ENCODE measurements at places on chromosomes 11 and 22. TPM values are rescaled to one million over a fixed set of nuclear protein-coding genes. Genes with fewer than 3 reads are reported as not detected.
A peak's percentile ranks its signal among the peaks of the same experiment; 100 is the strongest.

DNA sequence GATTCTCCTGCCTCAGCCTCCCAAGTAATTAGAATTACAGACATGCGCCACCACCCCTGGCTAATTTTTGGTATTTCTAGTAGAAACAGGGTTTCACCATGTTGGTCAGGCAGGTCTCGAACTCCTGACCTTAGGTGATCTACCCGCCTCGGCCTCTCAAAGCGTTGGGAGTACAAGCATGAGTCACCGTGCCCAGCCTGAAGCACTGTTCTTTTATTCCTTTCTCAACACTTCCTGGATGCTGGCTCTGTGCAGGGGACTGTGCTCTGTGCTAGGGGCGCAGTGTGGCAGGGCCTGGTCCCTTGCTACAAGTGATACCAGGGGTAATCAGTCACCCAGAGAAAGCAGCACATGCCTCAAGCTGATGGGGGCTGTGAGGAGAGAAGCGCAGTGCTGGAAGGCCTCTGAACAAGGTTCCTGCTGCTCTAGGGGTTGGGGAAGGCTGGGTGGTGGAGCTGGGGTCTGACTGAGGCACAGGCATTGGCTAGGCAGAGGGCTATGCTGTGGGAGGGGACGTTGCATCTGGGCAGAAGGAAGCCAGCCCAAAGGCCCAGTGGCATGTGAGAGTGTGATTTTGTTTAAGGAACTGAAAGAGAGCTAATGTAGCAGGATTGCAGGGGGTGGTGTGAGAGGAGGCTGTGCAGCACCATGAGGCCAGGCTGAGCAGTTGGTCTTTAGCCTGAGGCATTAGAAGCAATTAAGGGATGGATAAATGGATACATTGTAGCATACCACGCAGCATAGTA is 42.5 kb downstream of the CABIN1 start:
- no peaks in the 10 kb centered on the region for H3K27me3 ChIP-seq
- peaks cover 70% of the 10 kb centered on the region for H3K36me3 ChIP-seq

DEFB131B gene
- not detected for polyA plus RNA-seq

C11orf91 gene
- polyA plus RNA-seq: not detected

ADSL gene
- 199 TPM for polyA plus RNA-seq

GRCh38 chr11:91261513-91261912 is 963.1 kb upstream of the FAT3 start:
- H3K4me3 ChIP-seq: no peak overlapping the region
- H3K4me1 ChIP-seq: no peaks in the 10 kb centered on the region
- no peak for DNase-seq
- H3K27me3 ChIP-seq: no peaks in the 10 kb centered on the region
- H3K27ac ChIP-seq: no peak overlapping the region

GRCh38 chr11:133928628-133929059 is 28.1 kb downstream of the IGSF9B start:
- peaks cover 15% of the 10 kb centered on the region for H3K36me3 ChIP-seq
- peak overlapping the region; percentile 44 for H3K27ac ChIP-seq
- peak; percentile 66 for DNase-seq
- peaks cover 28% of the 10 kb centered on the region for H3K4me1 ChIP-seq

- no peak overlapping the region for H3K27ac ChIP-seq
- no peaks in the 10 kb centered on the region for H3K36me3 ChIP-seq
- no peak overlapping the region for H3K4me3 ChIP-seq
- DNase-seq: no peak
- H3K4me1 ChIP-seq: no peaks in the 10 kb centered on the region
Measured at GRCh38 chr11:10823152-10823579, 14.4 kb upstream of the EIF4G2 start.

- H3K36me3 ChIP-seq: no peaks in the 10 kb centered on the region
- no peaks in the 10 kb centered on the region for H3K27me3 ChIP-seq
- no peaks in the 10 kb centered on the region for H3K4me1 ChIP-seq
Measured at GRCh38 chr22:33569018-33569417, 351.3 kb downstream of the LARGE1 start.

GRCh38 chr11:19714022-19714386 is 1.4 kb downstream of the NAV2 start:
- peaks cover 20% of the 10 kb centered on the region for H3K4me1 ChIP-seq
- no peak overlapping the region for H3K27ac ChIP-seq
- H3K27me3 ChIP-seq: peaks cover 23% of the 10 kb centered on the region
- peak overlapping the region; percentile 67 for H3K4me3 ChIP-seq
- DNase-seq: no peak

SOX6 gene
- polyA plus RNA-seq: not detected

- no peak for DNase-seq
- H3K36me3 ChIP-seq: no peaks in the 10 kb centered on the region
- H3K27ac ChIP-seq: no peak overlapping the region
- no peak overlapping the region for H3K4me3 ChIP-seq
- H3K27me3 ChIP-seq: no peaks in the 10 kb centered on the region
- no peaks in the 10 kb centered on the region for H3K4me1 ChIP-seq
Measured at GRCh38 chr11:71574418-71574817, 8.3 kb downstream of the KRTAP5-11 start.

AIP gene
- polyA plus RNA-seq: 152 TPM

GRCh38 chr11:24478718-24479117 is 18.1 kb upstream of the LUZP2 start:
- H3K27ac ChIP-seq: no peak overlapping the region
- H3K36me3 ChIP-seq: no peaks in the 10 kb centered on the region

GRCh38 chr11:68994894-68995285 is 14.1 kb upstream of the MRGPRD start:
- no peaks in the 10 kb centered on the region for H3K4me1 ChIP-seq
- no peak overlapping the region for H3K4me3 ChIP-seq
- no peaks in the 10 kb centered on the region for H3K36me3 ChIP-seq
- H3K27me3 ChIP-seq: no peaks in the 10 kb centered on the region
- no peak overlapping the region for H3K27ac ChIP-seq

- no peak overlapping the region for H3K4me3 ChIP-seq
- H3K27ac ChIP-seq: no peak overlapping the region
- H3K27me3 ChIP-seq: no peaks in the 10 kb centered on the region
- DNase-seq: no peak
- H3K36me3 ChIP-seq: no peaks in the 10 kb centered on the region
Measured at GRCh38 chr11:83722392-83723119, 436.4 kb upstream of the CCDC90B start.

- H3K27ac ChIP-seq: no peak overlapping the region
- no peaks in the 10 kb centered on the region for H3K4me1 ChIP-seq
- DNase-seq: no peak
- no peaks in the 10 kb centered on the region for H3K36me3 ChIP-seq
- peaks cover 12% of the 10 kb centered on the region for H3K27me3 ChIP-seq
- H3K4me3 ChIP-seq: no peak overlapping the region
Measured at GRCh38 chr11:20337526-20338154, 25.9 kb upstream of the HTATIP2 start.

- no peak overlapping the region for H3K4me3 ChIP-seq
- no peak for DNase-seq
- no peak overlapping the region for H3K27ac ChIP-seq
Measured at GRCh38 chr22:22691716-22692701, 47.6 kb downstream of the GGTLC2 start.

DNA sequence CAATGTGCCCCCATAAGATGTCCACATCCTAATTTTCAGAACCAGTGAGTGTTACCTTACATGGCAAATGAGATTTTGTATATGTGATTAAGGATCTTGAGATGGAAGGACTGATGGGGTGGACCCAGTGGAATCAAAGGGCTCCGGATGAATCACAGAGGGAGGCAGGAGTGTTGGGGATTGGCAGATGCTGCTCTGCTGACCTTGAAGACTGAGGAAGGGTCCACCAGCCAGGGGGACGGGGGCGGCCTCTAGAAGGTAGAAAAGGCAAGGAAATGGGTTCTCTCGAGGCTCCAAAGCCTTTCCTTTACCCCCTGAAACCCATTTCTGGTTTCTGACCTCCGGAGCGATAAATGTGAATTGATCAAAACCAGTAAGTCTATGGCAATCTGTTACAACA is 18.8 kb downstream of the TMEM218 start:
- peaks cover 10% of the 10 kb centered on the region for H3K36me3 ChIP-seq
- DNase-seq: no peak
- H3K27ac ChIP-seq: no peak overlapping the region
- H3K4me3 ChIP-seq: no peak overlapping the region
- no peaks in the 10 kb centered on the region for H3K27me3 ChIP-seq

GRCh38 chr11:113555071-113555619 is 79.9 kb upstream of the DRD2 start:
- H3K4me3 ChIP-seq: no peak overlapping the region
- no peaks in the 10 kb centered on the region for H3K36me3 ChIP-seq
- H3K27me3 ChIP-seq: no peaks in the 10 kb centered on the region
- H3K27ac ChIP-seq: no peak overlapping the region

GRCh38 chr22:29379258-29379657 is 9.1 kb downstream of the AP1B1 start:
- no peak overlapping the region for H3K4me3 ChIP-seq
- H3K4me1 ChIP-seq: peaks cover 12% of the 10 kb centered on the region
- no peaks in the 10 kb centered on the region for H3K27me3 ChIP-seq
- H3K27ac ChIP-seq: no peak overlapping the region
- no peak for DNase-seq
- H3K36me3 ChIP-seq: peaks cover 11% of the 10 kb centered on the region

- peaks cover 11% of the 10 kb centered on the region for H3K4me1 ChIP-seq
- no peaks in the 10 kb centered on the region for H3K36me3 ChIP-seq
- no peak overlapping the region for H3K4me3 ChIP-seq
- peak; percentile 19 for DNase-seq
Measured at GRCh38 chr11:20353829-20354434, 9.6 kb upstream of the HTATIP2 start.

GRCh38 chr22:41917903-41918791 is 3.3 kb upstream of the SHISA8 start:
- no peaks in the 10 kb centered on the region for H3K36me3 ChIP-seq
- H3K4me1 ChIP-seq: peaks cover 28% of the 10 kb centered on the region
- H3K4me3 ChIP-seq: no peak overlapping the region

RFPL2 gene
- polyA plus RNA-seq: 3.6 TPM

GRCh38 chr22:49792107-49792506 is 35.6 kb downstream of the BRD1 start:
- no peak for DNase-seq
- H3K4me1 ChIP-seq: peaks cover 43% of the 10 kb centered on the region
- peaks cover 61% of the 10 kb centered on the region for H3K36me3 ChIP-seq
- no peak overlapping the region for H3K27ac ChIP-seq

TRIM29 gene
- not detected for polyA plus RNA-seq

DNA sequence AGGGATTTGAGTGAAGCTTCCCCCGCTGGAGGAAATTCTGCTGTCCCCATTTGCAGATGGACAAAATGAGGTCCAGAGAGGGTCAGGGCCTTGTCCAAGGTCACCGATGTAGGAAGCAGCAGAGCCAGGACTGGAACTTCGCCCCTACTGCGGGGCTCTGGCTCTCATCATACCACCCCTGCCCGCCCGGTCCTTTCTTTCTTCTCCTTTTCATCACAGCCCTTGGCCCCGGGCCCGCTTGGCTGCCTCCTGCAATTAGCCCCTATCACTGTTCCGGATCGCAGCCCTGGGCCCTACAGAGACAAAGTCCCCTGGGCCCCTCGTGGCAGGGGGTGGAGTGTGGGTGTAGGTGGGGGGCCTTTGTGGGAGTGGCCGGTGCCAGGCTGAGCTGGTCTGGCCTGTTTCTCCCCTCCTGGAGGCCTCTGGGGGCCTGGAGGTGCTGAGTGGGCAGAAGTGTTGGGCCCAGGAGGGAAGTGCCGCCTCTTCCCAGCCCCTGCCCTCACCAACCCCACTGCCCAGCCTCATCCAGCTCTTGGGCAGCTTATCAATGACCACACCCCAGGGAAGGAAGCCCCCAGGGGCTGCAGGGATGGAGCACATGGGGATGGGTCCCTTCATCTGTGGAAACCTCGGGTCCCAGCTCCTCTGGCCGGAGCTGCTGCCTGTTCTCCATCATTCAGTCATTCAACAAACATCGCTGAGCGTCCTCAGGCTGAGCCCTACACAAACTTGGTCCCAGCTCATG is 3.4 kb downstream of the EMID1 start:
- no peaks in the 10 kb centered on the region for H3K4me1 ChIP-seq
- no peak for DNase-seq
- H3K36me3 ChIP-seq: no peaks in the 10 kb centered on the region
- no peak overlapping the region for H3K4me3 ChIP-seq
- no peak overlapping the region for H3K27ac ChIP-seq
- no peaks in the 10 kb centered on the region for H3K27me3 ChIP-seq

DNA sequence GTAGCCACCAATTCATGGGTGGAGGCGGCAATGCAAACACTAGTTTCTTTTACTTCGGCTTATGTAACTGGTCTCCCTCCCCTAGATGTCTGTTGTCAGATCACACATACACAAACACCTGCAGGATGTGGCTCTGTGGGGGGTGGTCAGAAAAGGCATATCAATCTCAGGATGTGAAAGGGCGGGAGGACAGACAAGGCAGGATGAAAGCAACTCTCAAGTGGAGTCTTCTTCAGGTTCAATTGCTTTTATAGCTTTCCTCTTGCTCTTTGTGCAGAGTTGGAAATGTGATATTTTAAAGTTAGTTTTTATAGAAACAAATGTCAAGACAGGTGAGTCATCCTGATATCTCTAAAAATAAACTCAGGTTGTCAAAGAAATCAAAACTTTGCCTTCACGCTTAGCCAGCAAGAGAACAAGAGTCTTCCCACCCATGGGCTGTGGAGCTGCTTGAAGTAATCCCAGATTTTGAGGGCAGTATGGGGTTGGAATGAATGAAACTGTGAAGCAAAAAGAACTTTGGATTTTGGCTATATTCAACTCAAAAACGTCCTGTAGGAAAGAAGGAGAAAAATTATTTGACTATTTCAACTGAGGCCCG is 423.4 kb downstream of the GUCY1A2 start:
- no peak overlapping the region for H3K4me3 ChIP-seq
- H3K4me1 ChIP-seq: no peaks in the 10 kb centered on the region
- H3K27ac ChIP-seq: no peak overlapping the region
- no peaks in the 10 kb centered on the region for H3K36me3 ChIP-seq

- peaks cover 24% of the 10 kb centered on the region for H3K4me1 ChIP-seq
- peak; percentile 83 for DNase-seq
- peaks cover 1% of the 10 kb centered on the region for H3K36me3 ChIP-seq
- no peaks in the 10 kb centered on the region for H3K27me3 ChIP-seq
Measured at GRCh38 chr11:65927904-65928397, 8.7 kb downstream of the DRAP1 start.

- no peaks in the 10 kb centered on the region for H3K4me1 ChIP-seq
- peaks cover 10% of the 10 kb centered on the region for H3K36me3 ChIP-seq
- no peak overlapping the region for H3K27ac ChIP-seq
- H3K4me3 ChIP-seq: no peak overlapping the region
Measured at GRCh38 chr11:67195971-67196456, 70.3 kb upstream of the GRK2 start.

GRCh38 chr11:80255021-80255420 is 814.2 kb upstream of the TENM4 start:
- H3K27me3 ChIP-seq: no peaks in the 10 kb centered on the region
- no peak for DNase-seq
- no peaks in the 10 kb centered on the region for H3K4me1 ChIP-seq
- H3K36me3 ChIP-seq: no peaks in the 10 kb centered on the region

- H3K4me3 ChIP-seq: no peak overlapping the region
- H3K27ac ChIP-seq: no peak overlapping the region
- no peak for DNase-seq
- H3K27me3 ChIP-seq: no peaks in the 10 kb centered on the region
- H3K36me3 ChIP-seq: no peaks in the 10 kb centered on the region
Measured at GRCh38 chr22:44305888-44306287, 6.9 kb downstream of the SHISAL1 start.

All from CD4-positive, alpha-beta memory T cell (primary cell).